ENCODE measurements at places on chromosomes 1 and 21.

GRCh38 chr1:156172696-156173470, 19.5 kb downstream of the SEMA4A start:
- DNase-seq, result no peak

- no peak for DNase-seq
Observed at GRCh38 chr1:30688920-30689794, 34.2 kb downstream of the MATN1 start.

GRCh38 chr1:3000671-3001470, 20.4 kb upstream of the ACTRT2 start:
- no peak for DNase-seq

DNA sequence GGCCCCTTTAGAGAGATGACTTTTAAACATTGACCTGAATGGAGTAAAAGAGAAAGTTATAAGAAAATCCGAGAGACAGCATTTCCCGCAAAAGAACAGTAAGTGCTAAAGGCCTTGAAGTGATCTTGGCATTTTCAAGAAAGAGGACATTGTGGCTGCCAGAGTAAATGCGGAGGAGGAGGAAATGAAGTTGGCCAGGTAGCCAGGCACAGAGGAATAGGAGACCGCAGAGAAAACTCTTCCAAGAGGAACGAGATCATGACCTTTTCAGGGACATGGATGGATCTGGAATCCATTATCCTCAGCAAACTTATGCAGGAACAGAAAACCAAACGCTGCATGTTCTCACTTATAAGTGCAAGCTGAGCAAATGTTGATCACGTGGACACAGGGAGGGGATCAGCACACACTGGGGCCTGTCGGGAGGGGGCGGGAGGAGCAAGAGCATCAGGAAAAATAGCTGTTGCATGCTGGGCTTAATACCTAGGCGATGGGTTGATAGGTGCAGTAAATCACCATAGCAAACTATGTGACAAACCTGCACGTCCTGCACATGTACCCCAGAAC, 49.7 kb downstream of the EEIG2 start:
- peak; percentile 10 for DNase-seq

DNA sequence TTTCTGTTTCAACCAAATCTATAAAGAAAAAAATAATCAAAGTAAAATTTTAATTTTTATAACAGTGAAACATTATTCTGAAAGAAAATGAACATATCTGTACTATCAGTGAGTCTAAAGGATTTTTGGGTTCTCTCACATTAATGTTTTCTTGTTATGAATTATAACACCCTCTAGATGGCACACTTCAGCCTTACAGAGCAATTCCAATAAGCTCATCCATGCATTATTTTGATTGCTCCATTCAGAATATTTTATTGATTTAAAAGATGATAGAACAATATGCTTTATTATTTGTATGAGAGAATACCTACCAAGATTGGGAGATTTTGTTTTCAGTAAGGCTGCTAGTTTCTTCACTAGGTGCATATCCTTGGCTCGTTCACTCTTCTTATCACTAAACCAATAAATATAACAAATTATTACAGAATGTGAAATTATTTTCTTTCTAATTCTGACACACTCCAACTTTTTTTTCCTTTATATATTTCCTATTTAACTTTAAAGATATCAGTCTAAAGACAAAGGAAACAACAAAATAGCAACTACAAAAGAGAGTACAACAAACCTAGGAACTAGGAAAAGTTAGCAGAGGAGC, 82.4 kb downstream of the RAB3GAP2 start:
- DNase-seq, result peak; percentile 46

- DNase-seq, result peak; percentile 75
Observed at GRCh38 chr1:55275151-55275748, 60.1 kb upstream of the USP24 start.

DNA sequence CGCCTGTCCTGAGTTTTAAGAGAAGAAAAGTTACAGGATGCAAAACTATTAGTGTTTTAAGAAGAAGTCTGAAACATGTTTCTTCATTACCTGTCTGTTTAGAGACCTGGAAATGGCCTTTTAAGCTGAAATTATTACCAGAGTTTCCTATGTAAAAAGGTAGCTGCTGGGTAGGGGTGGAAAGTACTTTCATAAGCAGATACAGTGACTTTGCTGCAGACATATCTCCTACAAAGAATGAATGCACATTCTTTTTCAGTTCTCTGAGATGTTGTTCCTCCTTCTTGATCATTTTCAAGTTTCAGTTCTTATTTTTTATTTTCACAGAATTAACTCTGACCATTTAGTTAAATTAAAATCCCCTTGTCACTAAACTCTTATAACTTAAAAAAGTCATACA, 1329.6 kb downstream of the KCNT2 start:
- no peak for DNase-seq

GRCh38 chr1:247224822-247225221, 31.1 kb upstream of the VN1R5 start:
- no peak for DNase-seq

GRCh38 chr1:83764209-83764608, 234.7 kb downstream of the TTLL7 start:
- DNase-seq, result no peak

DNA sequence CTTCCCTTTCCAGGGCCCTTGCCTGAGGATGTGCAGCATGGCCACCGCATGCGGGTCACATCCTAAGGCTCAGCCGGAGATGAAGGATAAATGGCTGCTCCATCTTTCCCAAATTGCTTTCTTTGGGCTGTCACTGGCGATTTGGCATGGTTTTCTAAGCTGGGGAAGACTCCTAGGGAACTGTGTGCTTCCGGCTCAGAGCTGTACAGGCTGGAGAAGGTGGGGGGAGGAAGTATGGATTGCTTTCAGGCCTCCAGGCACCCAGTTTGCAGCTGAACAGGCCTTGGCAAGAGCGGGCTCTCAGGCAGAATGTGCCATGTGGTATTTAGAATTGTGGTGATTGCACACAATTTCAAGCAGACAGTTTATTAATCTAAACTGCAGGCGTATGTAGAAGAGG, 48.9 kb downstream of the TMEM53 start:
- peak; percentile 72 for DNase-seq

Measured in Ammon's horn (tissue), 1 donor.